ENCODE measurements at places on chromosomes 11 and 22.

GRCh38 chr11:43920598-43921419 lies 21.6 kb upstream of the C11orf96 start:
- DNase-seq: peak; percentile 95

- DNase-seq: no peak
Observed at GRCh38 chr11:69439127-69439526, 42.3 kb upstream of the LINC01488 start.

- DNase-seq: no peak
Observed at GRCh38 chr22:47219789-47220188, 457.3 kb downstream of the TBC1D22A start.

- peak; percentile 59 for DNase-seq
Observed at GRCh38 chr11:8263769-8264410, at the start of gene LMO1. TSS of gene LMO1 (minus strand) at chr11:8263878. CDS start at chr11:8263362, 516 bp downstream.
